ENCODE measurements at places on chromosomes 11 and 22.

DNA sequence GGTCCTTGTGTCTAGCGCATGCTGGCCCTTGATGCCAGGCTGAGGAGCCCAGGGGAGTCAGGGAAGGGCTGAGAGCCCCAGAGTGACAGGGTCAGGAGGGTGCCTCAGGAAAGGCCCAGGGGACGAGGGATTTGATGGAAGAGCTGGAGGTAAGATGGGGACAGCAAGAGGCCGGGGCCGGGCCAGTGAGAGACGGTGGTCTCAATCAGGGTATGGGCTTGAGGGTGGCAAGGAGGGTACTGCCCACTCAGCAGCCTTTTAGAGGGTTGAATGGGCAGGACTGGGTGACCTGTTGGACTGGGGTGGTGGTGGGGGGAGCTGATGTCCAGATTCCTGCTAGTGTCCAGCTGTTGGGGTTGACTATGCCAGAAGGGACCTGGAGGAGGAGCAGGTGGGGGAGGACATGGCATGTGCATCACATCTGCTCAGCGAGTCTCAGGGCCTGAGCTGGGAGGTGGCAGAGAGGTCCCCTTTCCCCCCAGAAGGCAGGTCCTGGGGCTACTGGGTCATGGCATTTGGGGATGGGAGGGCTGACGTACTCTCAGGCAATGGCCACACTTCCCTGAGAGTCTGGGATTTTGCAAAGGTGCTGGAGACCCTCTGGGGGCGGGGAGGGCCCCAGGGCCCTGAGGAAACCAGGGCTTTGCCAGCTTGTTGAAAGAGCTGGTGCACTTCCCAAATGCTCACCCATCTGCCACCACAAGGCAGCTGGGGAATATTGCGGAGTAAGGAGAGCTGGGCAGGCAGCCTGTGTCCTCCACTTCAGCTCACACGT is 18.4 kb downstream of the MYO7A start:
- DNase-seq: no peak

DNA sequence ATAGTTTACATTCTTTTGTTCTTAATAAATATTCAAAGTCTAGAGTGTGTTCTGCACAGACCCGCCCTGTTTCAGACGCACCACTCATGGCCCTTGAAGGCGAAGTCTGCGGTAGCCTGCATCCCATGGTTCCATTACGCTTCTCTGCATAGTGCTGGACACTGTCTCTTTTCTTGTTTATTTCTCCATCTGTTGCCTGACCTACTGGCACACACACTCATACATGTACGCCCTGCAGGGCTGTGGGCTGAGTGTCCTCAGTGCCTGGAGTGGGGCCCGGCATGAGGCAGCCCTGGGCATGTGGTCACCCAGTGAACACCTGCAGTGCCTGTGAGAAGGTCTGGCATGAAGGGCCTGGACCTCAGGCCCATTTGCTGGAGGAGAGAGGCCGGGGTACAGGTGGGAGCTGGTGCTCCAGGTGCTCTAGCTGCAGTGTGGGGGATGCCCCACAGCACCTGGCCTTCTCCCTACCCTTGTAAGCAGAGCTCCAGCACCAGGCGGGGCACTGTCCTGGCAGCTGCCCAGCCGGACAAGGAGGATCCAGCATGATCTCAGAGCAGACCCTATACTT is 404.1 kb downstream of the TBC1D22A start:
- DNase-seq: no peak

- no peak for DNase-seq
Observed at GRCh38 chr11:66494935-66495334, 14.7 kb downstream of the DPP3 start.

DNA sequence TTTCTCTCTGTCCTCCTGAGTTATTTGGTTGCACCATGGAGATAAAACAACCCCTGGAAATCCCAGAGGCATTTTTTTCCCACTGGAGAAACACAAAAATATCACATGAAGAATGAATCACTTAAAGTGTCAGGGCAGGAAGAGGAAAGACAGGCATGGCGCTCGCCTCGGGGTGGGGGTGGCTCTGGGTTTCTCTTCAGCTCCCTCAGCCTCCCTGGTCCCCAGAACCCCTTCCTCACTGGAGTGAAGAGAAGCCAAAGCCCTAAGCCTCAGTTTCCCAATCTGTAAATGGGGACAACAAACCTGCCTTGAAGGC is 938 bp downstream of the SHISAL1 start:
- peak; percentile 90 for DNase-seq

DNA sequence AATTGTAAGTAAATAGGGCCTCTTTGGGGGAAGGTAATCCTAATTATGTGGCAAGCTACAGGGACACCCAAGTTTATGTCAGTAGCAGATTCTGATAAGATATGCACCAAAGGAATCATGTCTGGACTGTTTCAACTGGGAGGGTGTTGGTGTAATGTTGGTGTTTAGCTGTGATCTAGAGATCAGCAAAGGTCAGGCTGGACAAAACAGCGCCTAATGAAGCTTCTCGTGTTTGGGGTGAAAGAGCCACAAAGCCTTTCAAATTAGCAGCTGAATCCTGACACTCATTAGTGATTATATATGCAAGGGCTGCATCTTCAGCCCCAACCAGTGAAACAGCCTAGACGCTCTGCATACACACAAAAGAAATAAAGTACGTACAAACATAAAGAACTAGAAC is 106.3 kb downstream of the MPPED2 start:
- no peak for DNase-seq

DNA sequence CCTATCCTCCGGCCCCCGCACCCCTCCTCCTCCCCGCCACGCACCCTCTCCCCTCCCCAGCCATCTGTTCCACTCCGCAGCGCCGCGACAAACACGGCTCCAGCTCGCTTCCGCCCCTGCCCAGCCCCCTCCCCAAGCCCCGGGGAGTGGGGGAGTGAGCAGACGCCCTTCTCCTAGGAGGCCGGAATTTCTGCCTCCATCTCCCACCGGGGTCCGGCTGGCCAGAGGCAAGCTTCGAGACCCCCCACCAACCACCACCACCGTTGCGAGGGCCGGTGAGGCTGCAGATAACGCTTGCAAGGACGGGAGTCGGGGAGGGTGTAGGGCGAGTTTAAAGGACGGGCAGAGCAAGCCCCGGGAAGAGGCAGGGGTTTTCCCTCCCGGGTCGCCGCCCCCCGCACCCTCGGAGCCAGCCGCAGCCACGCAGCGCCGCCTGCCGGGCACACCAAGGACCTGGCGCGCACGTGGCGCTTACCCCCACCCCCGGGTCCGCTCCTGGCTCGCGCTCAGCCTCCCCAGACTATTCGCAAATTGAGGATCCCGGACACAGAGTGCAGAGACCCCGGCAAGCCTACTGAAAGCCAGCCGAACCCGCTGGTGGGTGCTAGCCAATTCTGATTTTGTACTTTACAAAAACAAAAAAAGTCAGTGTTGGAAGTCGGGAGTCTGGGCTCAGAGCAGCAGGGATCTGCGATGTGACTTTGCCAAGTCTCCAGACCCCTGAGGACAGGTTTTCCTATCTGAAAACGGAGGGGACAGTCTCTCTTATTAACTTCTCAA is 22.6 kb downstream of the RTN4RL2 start:
- DNase-seq: no peak

DNA sequence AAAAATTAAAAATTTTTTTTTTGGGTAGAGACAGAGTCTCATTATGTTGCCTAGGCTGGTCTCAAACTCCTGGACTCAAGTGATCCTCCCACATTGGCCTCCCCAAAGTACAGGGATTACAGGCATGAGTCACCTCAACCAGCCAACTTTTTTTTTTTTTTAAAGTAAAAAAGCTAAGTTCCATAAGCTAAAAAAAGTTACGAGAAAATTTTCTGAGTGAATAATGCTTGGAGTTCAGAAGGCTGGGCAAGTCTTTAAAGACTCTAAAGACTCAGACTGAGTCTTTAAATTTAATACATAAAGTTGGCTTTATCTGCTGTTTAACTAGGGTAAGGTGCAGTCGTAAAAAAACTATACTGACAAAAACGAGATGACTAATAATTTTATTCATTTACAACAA is 5.6 kb downstream of the DDX6 start:
- DNase-seq: peak; percentile 41

DNA sequence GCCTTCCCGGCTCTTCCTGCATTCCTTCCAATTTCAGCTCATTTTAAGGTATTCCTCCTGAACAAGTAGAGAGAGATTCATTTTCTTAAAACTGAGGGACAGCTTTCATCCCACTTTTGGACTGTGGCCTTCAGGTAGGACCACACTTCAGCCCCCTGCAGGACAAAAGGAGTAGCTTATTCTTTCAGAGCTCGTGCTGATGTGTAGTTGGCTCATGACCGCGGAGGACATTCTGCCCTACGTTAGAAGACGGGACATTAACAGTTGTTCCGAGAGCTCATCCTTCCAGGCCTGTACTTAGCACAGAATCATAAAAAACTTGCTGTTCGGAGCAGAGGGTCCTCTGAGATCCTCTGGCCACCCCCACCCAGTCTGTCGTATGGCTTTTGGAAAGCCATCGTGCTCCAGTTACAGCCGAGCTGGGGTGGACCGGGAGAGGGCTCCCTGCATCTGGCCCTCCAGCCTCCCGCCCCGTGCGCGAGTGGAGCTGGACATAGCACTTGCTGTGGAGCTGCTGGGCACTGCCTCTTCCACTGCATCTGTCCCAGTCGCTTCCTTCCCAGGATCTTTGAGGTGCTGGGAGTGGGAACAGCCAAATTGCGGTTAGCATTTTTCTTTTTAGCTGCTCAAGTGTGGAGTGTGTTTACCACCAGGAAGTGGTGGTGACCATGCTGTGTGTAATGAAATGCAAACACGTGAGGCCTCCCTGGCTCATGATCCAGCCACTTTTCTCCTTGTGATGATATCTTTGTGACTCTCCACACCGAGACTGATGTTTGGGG is 250.3 kb downstream of the TBC1D22A start:
- no peak for DNase-seq

DNA sequence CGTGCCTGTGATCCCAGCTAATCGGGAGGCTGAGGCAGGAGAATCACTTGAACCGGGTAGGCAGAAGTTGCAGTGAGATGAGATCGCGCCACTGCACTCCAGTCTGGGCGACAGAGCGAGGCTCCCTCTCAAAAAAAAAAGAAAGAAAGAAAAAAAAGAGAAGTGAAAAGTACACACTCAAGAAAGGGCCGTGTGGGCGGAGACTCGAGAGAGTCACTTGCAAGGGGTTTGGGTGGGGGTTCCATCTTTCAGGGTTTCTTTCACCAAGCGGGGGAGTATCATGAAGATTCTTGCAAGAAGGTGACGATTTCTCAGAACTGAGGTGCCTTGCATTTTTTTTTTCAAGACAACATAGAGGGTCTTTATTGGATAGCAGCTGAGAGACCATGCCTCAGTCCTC is 4.0 kb upstream of the IFITM5 start:
- no peak for DNase-seq

GRCh38 chr11:102798012-102798746 is at the start of gene MMP1:
TSS of gene MMP1 (minus strand) at chr11:102798160. CDS start at chr11:102798092, 68 bp downstream.
- peak; percentile 50 for DNase-seq

DNA sequence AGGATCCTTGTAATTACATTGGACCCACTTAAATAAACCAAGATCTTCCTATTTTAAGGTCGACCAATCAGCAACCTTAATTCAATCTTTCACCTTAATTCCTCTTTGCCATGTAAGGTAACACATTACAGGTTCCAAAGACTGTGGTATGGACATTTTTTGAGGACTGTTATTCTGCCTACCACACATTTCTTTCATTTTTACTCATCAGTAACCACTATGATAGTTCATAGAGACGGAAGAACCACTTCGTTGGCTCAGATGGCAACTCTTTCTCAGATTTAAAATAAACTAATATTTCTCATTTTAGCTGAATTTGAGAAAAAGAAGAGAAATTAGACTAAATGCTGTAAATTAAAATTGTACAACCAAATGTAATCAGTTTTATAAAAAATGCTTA is 96.3 kb downstream of the PAX6 start:
- no peak for DNase-seq

Data from fibroblast of pulmonary artery (primary cell).